ENCODE measurements at places on chromosomes 7 and 10.

GRCh38 chr10:92208157-92208720 lies 82.6 kb downstream of the CPEB3 start:
- DNase-seq = no peak

GRCh38 chr10:66931949-66932343 lies 6.1 kb downstream of the LRRTM3 start:
- DNase-seq = no peak

- peak; percentile 71 for DNase-seq
Observed at GRCh38 chr10:71598621-71599055, 120.9 kb downstream of the C10orf105 start.

GRCh38 chr7:494259-494687 lies 25.4 kb downstream of the PDGFA start:
- DNase-seq = peak; percentile 26

DNA sequence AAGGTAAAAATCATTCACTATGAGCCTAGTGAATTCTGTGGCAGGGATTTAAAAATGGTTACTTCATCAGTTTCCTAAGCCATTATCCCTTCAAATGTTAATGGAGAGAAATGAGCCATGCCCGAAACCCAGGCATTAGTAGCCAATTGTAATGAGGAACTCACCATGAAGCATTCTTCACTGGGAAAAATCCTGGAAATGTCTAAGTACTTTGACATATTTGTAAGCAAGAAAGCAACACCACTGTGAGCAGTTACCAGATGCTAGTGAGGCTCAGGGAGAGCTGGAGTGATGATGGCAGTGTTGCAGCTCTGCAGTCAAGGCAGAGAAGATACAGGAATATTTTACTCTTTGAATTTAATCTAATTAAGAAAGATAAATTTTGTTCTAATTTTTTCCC lies 220.0 kb upstream of the MBL2 start:
- DNase-seq = no peak

GRCh38 chr10:119659951-119660350 lies 8.8 kb downstream of the BAG3 start:
- peak; percentile 47 for DNase-seq

DNA sequence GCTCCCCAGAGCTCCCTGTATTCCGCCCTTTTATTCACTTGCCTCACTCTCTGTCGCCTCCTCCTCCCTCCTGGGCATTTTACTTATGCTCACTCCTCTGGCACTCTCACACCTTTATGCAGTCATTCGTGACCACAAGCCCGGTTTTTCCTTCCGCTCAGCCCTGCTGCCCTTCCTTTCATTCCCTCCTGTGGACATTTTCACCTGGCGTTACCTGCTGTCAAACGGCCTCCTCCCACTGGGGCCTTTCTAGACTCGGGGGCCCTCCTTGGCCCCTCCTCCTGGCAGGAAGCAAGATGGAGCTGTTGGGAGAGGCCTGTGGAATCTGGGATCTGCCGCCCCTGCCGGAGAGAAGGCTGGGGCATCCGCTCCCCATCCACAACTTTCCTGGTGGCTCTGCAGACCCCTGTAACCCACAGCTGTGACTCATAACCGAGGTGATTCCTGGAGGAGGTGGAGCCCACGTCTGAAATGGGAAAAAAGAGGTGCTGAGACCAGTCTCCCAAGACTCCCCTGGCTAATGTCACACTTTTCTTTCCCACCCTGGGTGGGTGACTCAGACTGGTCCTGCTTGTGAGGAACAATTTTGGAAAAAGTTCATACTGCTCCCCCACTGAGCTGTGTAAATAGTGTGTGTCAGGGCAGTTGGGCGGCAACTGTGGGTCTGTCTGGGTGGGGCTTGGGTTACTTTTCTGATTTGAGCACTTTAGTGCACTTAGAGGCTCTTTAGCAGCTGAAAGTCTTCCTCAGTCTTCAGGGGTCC lies 1.2 kb downstream of the VCL start:
- DNase-seq = peak; percentile 78

DNA sequence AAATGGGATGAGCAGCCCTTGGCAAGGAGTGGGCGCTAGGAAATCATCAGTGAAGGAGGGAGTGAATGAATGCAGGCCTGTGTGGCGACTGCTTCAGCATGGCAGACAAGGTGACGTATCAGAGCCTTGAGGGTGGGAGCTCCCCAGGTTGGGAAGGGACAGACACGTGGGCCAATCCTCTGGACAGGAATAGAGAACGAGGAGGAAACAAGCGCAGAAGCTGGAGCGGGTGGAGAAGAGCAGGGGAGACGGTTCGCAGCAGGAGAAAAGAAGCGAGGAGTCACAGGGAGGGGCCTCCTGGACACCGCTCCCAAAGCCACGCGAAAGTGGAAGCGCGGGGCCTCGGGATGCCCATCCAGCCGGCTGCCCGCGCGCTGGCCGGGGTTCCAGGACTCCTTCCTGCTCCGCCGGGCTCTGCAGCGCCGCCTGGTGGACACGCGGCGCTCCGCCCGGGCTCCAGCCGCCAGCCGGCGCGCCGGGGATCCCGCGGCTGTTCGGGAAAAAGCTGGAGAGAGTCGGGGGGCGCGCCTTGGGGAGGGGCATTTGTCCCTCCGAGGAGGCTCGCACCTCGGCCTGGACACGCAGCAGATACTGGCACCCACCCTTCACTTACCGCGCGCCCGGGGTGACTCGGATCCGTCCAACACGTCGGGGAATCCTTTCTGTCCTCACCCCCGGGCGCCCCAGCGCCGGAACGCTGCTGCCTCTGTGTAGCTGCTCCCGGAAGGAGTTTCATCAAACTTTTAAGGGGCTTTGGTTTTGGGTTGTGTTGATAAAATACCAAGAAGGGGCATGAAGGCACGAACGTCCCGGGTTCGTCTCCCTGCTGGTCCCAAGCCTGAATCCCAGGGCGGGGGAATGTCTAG lies 6.3 kb downstream of the ZNF503 start:
- DNase-seq = peak; percentile 64

GRCh38 chr7:119944601-119944972 lies 328.4 kb upstream of the KCND2 start:
- no peak for DNase-seq

- DNase-seq = no peak
Observed at GRCh38 chr10:24343686-24344085, 134.7 kb downstream of the KIAA1217 start.

- no peak for DNase-seq
Observed at GRCh38 chr10:33046792-33047191, 88.8 kb upstream of the ITGB1 start.

DNA sequence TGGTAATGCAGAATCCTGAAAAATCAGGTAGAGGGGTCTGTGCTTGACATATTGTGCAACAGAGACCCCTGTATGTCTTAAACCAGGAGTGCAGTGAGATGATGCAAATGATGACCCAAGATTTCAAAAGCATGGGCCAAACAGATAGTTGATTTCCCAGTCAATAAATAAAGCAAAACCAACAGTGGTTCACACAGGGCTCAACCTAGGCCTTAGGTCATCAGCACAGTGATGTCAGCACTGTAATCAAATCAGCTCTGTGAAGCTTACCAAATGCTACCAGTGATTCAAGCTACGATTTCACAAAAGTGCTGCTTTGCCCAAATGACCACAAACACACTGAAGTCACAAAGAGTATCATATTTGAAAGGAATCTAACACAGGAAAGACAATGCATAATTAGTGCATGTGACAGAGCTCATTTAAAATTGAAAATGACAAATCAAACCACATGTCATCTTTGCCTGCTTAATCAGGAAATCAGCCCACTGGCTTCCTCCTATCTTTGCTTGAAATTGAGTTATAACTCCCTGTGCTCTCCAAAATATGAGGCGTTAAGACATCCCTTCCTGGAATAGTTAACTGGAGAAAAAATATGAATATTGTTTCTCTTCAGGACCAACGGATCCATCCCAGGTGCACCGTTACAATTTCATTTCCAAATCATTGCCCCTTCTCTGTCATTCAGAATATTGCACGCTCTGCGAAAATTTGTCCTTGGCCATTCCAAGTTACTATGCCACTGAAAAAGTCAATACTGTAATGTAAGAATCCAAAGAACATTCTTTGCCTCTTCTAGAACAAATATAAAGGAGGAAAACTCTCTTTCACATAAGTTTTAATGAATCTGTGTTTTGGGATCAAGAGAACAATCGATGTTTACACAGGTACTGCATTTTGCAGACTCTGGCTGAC lies 41.9 kb upstream of the ASL start:
- DNase-seq = no peak

- DNase-seq = no peak
Observed at GRCh38 chr7:37372750-37373149, 75.9 kb downstream of the ELMO1 start.

GRCh38 chr7:116172353-116172752 lies 38.0 kb upstream of the TES start:
- DNase-seq = no peak
